ENCODE measurements at places on chromosomes 5 and 9.
A peak's percentile ranks its signal among the peaks of the same experiment; 100 is the strongest.

DNA sequence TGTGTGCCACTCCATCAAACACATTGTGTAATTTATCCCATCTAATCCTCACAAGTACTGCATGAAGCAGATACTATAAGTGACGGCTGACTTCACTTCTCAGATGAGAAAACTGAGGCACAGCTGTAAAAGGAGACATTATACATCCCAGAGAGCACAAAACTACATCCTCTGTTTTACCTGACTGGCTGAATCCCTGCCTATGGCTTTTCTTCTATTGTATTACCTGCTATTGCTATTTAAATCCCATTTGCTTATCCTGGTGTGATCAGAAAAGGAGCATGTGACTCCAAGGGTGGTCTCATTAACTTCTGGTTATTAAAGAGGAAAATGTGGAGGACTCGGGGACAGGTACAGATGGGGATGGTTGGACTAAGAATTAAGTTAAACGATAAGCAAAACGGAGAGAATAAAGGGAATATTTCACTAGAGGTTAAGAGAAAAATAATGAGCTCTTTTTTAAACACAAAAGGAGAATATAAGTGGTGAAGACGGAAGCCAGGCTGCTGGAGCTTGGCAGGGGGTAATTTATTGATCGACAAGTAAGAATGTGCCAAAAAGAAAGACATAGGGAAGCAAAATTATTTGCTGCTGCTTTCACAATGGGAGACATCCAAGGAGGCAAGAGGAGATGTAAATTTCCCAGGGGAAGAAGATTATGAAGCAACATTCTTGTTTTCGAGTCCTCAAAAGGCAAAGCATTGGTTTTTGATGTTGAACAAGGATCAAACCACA, 155.7 kb upstream of the GPR151 start:
- no peak for DNase-seq

DNA sequence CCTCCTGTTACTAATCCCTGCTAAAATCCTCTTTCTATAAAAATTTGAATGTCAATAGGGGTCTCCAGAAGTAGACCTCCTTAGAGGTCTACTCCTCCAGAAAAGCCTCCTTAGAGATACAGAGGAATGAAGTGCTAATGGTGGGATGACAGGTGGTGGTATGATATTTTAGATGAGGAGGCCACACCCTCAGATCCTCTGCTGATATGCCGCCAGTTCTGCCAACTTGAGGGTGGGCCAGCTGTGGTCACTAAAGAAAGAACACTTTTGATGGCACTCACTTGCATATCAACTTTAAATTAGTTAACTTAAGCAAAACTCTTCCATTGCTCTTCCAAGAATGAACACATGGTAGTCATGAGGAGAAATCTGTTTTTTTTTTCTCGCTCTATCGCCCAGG, 16.9 kb upstream of the UBAP2 start:
- no peak for DNase-seq

- no peak for DNase-seq
Observed at GRCh38 chr5:4857761-4858160, 282.4 kb upstream of the ADAMTS16 start.

DNA sequence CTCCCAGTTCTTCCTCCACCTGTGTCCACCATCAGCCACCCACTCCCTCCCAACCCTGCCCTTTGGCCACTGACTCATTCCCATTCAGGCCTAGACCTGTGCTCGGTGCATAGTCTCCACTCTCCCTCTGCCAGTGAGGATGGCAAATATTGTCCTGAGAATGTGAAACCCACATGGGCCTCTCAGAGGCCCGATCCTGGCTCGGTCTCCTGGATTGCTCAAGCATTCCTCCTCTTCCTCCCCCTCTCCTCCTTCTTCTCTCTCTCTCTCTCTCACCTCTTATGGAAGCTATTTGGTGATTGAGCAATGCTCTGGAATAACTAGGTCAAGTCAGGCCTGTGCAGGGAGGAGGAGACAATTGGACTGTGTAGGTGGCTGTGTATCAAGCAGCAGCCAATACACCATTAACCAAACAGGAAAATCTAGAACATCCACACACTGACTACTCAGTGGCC, 99.9 kb downstream of the KLF4 start:
- DNase-seq: no peak

GRCh38 chr5:24232929-24233498, 411.8 kb downstream of the CDH10 start:
- peak; percentile 11 for DNase-seq

GRCh38 chr5:71938895-71939294, 168.4 kb upstream of the MAP1B start:
- DNase-seq: peak; percentile 71

- DNase-seq: no peak
Observed at GRCh38 chr5:143886651-143887638, 75.0 kb downstream of the HMHB1 start.

GRCh38 chr9:113875459-113876150, 504 bp upstream of the ZNF618 start:
- DNase-seq: no peak

- no peak for DNase-seq
Observed at GRCh38 chr5:159405611-159406031, 75.3 kb upstream of the IL12B start.

DNA sequence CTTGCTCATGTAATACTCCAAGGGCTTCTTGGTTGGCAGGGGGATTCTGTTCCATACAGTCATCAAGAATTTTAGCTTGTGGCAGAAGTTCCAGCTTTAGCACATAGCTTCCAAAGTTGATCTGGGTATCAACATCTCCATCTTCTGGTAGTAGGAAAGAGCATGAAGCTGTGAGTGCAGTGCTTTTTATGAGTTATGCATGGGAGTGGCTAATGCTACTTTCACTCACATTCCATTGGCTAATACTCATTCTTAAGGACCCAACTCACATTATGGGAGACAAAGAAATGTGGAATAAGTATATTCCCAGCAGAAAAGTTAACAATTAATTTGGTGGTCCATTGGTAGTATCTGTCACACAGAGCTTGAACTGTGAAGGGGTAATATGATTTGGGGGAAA, 194.2 kb upstream of the CHD1 start:
- no peak for DNase-seq

- no peak for DNase-seq
Observed at GRCh38 chr9:94096819-94097577, 12.7 kb downstream of the PTPDC1 start.

DNA sequence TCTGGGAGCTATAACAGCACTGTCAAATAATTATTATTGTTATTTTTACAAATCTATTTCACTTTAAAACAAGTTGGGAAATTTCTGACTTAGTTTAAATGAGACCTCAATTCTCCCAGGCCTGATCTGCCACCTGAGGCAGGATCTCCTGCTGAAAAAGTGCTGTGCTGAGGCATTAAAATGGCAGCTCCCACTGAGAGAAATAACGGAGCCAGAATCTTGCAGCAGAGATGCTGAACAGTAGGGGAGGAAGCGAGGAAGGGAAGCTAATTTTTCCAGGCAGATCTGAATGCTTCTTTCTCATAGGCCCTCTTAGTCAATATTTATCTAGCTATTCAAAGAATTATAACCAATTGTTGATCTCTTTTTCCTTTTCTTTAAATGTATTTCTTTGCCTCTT, 196.3 kb downstream of the ZNF462 start:
- no peak for DNase-seq

DNA sequence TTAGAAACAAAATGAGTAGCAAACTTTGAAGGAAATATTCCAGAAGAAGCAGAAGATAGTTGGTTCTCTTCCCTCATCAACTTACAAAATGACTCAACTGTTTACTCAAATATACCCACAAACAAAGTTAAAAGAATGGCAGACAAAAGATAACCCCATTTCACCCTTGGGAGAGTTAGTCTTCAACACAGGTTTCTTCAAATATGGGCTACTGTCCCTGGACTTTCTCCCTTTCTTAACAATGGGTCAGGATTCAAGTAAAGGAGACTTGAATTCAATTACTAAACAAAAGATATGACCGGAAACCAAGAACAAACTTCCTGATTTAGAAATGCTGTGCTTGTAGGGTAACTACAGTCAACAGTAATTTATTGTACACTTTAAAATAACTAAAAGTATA, 14.2 kb downstream of the RFX3 start:
- DNase-seq: no peak
